ENCODE measurements at places on chromosomes 11 and 22.

DNA sequence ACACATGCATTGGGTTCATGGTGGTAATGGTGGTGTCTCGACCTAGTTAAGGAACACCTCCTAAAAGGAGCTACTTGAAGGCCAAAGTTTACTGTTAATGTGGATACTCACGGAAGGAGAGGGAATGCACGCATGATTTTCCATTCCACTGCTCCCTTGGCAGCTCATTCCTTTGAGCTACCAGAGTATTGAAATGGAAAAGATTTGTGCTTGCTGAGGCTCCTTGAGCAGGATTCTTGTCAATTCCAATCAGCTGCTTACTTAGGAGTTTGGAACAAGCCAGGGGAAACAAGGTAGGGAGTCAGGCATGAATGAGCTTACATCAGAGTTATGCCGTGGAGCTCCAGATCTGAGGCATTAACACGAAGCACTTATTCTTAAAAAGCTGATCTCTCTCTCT lies 108.8 kb downstream of the GRIA4 start:
- no peak for DNase-seq

GRCh38 chr11:85171648-85172257 lies 455.4 kb downstream of the DLG2 start:
- DNase-seq = no peak

DNA sequence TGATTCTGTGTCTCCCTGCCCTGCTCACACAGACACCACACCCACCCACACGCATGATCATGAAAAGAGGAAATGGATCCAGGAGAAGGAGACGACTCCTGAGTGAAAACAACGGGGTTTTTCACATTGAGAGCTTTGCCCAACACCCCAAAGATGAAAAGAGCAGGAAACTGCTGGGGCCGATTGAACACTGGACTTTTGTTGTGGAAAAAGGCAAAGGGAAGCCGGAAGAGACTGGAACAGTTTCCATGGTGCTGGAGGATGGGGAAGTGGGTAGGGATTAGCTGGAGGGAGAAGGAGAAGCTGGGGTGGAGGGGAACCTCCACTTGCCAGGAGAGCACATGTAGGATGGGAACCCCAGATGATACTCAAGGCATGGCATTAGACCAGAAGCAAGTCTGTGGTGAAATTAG lies 5.2 kb upstream of the SLC43A3 start:
- DNase-seq = no peak

DNA sequence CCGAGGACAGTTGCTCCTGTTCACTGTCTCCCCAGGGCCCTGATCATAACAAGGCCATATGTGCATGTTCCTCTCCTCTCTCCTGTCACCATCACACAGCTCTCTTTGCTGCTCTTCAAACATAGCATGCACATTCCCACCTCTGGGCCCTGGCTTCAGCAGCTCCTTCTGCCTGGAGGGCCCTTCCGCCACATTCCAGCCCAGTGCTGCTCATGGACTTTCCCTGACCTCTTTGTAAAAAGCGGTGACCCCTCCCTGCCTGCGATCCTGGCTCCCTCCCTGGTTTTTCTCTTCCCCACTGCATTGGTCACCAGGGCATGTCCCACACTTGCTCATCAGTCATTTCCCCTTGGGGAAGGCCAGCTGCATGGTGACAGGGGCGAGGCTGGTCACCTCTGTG lies 98.2 kb downstream of the MYO18B start:
- DNase-seq = no peak

- no peak for DNase-seq
Measured at GRCh38 chr22:32579529-32580220, 105.1 kb downstream of the FBXO7 start.

- peak; percentile 58 for DNase-seq
Measured at GRCh38 chr22:46122511-46122971, 27.8 kb upstream of the PPARA start.

- DNase-seq = no peak
Measured at GRCh38 chr11:78350646-78351165, 66.9 kb downstream of the GAB2 start.

DNA sequence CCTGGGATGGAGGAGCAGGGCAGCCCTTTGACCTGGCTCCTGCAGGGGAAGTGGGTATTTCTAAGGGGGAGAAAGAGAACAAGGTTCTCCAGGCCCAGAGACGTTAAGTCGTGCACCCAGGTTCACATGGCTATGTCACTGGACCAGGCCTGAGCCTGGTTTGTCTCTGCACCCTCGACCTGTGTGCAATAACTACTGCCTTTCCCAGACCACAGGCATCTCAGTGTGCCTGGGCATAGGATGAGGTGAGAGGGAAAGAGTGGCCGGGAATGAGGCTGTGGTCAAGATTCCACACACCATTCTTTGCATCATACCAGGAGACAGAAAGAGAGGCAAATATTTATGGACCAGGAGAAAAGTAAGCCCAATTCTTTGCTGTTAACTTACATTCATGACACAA lies 66.8 kb downstream of the PRR5L start:
- DNase-seq = no peak

DNA sequence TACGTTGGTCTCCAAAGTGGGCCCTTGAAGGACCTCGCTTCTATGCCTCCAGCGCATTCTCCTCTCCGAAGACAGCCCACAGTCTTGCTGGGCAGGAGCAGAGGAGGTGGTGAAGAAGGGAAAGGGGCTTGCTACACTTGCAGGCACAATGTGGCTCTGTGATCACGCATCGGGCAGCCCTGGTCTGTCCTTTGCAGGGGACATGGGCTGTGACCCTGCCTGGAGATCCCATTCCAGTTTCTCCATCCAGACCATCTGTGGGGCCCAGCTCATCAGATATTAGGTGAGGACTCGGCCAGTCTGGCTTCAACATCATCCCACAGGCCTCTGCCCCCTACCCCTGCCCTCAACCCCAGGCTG lies 810 bp downstream of the APOA1 start:
- DNase-seq = no peak

DNA sequence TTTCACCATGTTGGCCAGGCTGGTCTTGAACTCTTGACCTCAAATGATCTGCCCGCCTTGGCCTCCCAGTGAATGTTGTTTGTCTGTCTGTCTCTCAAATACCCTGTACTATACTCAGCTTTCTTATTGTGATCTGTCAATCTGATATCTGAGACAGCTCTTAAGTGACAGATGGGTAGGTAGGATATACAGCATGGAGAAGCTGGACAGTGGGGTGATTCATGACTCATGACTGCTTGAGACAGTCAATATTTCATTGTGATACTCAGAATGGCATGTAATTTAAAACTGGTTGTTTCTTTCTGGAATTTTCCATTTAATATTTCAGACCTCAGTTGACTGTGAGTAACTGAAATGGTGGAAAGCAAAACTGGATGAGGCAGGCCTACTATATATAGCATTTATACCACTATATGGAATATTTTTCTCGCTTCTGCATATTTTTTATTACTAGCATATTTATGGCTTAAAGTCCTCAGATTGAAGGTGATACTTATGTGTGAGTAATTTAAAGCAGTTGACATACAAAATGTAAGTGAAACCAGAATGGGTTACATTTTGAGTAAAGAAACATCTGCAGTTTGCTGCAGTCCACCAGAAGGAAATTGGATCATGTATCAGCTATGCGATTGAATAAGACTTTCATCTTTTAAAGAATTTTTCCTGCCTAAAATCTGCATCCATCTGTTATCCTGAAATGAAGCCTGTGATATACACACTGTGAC lies 22.3 kb downstream of the ARHGAP42 start:
- no peak for DNase-seq

DNA sequence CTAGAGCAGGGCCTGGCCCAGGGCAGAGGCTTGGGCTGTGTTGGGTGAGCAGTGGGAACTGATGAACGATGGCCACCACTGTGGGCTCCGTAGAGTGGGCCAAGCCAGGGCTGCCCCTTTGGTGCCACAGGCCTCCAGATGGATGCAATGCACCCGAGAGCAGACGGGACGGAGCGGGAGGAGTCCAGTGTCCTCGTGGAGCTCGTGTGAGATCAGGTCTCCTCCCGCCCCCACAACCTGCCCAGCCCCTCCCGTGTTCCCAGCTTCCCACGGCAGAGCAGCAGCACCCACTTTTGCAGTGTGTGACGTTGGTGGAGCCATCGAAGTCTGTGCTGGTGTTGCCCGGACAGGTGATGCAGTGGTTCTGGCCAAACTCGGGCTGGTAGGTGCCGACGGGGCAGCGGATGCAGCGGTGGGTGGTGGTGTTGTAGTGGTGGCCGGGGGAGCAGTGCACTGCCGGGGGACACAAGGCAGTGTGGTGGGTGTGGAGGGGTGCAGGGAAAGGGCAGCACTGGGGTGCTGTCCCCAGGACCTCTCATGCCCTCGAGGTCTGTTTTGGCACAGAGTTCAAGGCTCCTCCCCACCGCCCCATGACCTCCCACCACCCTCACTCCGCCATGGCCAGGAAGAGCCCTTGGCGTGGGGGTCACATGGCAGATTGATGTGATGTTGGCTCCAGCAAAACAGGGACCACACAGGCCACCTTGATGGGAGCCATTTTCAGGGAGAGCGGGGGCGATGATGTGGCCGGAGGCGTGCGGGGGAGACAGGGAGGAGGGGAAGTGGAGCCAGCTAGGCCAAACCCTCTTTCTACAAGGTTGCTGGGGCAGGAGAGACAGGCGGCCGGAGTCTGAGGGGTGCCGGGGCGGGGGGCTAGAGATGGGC lies 23.9 kb upstream of the TTLL12 start:
- DNase-seq = no peak

DNA sequence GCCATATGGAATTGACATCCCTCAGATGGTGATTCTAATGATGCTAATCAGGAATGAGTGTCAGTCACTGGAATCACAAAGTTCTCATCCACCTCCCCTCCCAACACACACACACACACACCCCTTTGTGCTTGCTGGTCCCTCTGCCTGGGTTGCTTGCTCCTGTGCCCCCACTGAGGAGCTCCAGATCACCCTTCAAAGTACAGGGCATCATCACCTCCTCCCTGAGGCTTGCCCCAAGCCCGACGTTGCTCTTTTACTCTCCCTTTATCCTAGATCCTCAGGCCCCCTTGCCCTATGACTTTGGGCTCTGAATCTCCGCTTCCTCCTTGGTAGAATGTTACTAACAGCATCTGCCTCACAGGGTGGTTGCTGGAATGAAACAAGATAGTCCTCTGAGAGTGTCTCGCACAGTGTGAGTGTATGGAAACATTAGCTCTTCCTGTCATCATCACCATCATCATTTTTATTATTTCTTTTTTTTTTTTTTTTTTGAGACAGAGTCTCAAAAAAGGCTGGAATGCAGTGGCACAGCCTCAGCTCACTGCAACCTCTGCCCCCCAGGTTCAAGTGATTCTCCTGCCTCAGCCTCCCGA lies 3.4 kb downstream of the TOM1 start:
- DNase-seq = no peak

DNA sequence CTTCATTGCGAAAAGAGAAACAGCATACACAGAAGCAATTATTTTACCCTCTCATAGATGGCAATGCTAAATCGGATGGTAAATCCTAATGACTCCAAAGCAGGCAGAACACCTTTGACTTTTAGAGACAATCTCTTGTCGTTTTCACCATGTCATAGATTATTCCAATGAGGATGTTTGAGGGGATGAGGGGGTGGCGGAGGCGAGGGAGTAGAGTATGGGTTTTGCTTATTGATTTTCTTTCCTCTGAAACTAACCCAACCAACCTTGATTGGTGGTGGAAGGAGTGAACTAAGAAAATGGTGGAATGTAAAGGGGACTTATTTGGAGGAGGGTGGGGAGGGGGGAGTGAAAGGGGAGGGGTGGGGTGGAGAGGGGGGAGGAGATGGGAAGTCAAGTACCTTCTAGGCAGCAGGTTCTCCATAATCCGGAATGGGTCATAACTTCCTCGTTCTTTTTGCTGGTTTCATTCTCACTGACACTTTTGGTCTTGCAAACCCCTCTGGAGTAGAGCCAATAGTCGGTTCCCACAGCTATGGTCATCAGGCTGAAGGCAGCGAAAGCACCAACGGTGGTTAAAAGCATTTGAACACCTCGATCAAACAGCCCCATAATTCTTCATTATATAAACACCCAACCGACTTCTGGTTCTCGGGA lies 1.5 kb downstream of the CACNG2 start:
- no peak for DNase-seq

DNA sequence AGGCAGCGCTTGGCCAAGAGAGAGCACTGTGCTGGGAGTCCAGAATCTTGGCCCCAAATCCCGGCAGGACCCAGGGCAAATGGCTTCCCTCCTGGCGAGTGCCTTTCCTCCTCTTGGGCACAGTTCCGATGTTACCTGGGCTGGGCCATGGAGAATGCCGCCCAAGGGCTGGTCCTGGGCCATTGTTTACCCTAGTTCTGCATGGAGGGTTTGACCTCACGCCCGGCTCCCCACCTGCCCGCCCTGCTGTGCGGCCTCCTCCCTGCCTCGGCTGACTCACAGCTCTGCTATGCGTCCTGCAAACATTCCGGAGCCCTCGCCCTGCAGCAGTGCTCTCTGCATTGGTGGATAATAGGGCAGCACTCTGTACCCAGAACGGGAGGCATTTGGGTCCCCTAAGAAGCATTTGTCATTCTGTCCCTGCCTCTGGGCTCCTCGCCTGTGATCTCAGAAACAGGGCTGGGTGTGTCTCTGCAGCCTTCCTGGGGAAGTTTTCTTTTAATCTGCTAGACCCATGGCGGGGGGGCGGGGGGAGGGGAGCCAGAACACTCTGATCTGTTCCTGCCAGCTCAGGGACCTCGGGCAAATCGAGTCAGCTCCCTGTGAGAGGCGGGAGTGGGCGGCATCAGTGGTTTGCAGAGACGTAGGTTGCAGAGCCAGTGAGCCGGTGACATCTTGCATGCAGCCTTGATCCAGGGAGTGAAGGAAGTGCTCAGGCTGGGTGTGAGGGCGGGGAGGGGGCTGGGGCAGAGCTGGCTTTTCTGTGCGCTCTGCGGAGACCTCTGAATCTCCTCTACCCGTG lies 32.9 kb upstream of the SMIM38 start:
- peak; percentile 81 for DNase-seq

GRCh38 chr11:111585371-111585770 lies 16.9 kb upstream of the SIK2 start:
- DNase-seq = no peak

- no peak for DNase-seq
Measured at GRCh38 chr11:2163428-2163978, 2.5 kb upstream of the INS start.

GRCh38 chr11:94309757-94310156 lies 5.4 kb downstream of the IZUMO1R start:
- no peak for DNase-seq

DNA sequence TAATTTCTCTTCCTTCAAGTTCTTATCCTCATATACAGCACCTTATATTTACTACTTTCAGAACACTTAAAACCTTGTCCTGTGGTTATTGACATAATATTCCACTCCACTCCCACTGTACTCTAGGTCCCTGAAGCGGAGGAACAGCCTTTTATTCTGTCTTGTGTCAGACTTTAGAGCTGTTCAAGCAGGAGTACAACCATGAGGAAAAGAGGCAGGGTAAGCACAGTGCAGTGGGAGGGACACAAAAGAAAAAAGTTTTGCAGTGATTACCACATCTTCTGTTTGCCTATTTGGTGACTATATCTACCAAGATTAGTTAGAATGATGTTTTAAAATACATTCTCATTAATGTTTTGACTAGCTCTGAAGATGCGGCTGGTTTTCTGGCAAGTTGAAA lies 122.0 kb upstream of the CEP126 start:
- DNase-seq = no peak
